ENCODE measurements at places on chromosomes 13 and 19.

DNA sequence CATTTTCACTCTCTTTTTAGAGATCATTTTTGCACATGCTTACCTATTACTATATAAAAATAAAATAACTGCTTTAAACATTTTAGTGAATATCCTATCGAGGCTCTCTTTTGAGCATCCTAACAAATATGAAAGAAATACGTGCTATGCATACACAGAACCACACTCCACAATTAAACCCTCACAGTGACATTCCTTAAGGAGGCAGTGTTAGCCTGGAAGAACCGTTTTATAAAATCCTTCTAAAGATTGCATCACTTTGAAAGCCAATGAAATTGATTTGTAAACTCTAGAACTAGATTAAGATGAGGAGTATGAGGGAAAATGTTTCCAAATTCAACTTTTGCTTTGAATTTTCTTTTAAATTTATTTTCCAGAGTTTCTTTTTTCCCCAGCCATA is 11.1 kb upstream of the ENOX1 start:
- no peak for DNase-seq

DNA sequence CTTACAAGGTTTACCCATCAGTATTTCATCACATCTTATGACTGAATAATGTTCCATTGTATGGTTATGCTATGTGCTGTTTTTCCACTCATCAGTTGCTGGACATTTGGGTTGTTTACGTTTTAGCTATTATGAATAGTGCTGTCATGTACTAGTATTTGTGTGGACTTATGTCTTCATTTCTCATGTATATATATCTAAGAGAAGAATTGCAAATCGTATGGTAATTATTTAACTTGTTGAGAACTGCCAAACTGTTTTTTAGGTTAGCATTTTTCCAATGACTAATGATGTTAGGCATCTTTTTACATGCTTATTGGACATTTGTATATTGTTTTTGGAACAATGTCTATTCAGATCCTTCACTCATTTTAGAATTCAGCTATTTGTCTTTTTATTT is 368.3 kb downstream of the LMO7 start:
- no peak for DNase-seq

DNA sequence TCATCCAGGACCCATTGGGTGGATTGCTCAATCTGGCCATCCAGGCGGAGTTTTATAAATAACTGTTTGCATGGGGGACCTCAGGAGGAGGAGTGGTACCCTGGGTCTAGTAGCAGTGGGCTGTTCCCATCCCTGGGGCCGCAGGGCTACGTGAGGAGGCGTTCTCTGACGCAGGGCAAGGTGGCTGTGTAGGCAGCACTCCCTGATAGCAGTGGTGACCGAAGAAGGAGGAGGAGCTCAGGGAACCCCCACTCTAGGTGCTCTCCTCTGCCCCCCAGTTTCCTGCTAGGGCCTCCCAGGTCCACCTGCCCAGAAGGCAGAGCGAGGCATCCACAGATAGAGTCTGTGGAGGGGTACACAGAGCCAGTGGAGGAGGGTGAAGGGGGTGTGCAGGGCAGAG is 64.1 kb downstream of the CCNE1 start:
- DNase-seq: no peak

GRCh38 chr19:917323-918151 is at the start of gene KISS1R:
Gene KISS1R (plus strand): TSS chr19:917333. CDS start chr19:917503, 170 bp downstream.
- DNase-seq: no peak

GRCh38 chr19:7694499-7694898 is 7.4 kb downstream of the FCER2 start:
- no peak for DNase-seq

DNA sequence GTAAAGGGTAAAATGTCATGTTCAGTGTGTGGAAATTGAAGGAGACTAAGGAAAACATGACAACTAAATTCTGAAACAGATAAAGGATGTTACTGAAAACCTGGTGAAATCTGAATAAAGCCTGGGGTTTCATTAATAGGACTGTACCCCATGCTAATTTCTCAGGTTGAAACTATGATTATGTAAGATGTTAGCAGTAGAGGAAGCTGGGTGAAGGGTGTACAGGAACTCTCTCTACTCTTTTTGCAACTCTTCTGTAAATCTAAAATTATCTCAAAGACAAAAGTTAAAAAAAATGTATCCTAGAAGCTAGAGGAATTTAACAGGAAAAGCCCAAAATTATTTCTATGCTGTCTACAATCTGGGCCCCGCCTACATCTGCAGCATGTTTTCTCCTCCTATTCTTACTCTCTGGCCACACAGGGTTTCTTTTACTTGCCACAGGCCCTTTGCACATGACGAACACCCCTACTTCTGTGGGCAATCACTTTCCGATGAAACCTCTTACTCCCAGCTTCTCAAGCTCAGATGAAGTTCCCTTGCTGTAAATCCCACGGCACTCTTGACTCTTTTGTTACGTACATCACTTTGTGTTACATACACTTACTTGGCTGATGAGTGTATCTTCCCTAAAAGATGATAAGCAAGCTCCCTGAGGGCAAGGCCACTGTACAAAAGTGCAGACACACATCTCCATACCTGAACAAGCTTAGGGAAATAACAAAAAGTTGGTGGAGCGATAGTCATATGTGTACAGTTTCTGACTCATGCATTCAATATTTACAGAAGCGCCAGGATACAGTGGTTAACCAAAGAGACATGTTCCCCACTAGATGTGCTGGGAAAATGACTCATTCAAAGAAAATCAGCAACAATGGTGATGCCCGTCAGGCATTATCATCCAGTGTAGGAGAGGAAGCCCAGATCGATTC is 32.6 kb downstream of the RUBCNL start:
- no peak for DNase-seq

GRCh38 chr13:26962671-26963070 is 202.1 kb upstream of the GPR12 start:
- DNase-seq: no peak

DNA sequence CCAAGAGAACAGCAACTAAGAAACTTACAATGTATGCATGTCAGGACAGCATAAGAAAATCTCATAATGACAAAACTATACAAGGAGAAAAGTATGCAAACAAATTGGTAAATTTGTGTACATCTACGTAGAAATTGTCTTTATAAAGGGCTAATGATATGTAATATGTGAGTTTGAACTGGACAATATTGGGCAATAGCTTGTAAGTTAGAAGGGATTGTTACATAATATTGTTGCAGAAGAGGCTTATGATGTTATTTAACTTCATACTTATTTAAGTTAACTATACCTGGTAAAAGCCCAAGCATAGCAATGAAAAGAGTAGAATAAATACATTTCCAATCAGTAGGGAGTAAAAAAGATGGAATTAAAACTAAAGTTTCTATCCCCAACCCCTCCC is 134.0 kb downstream of the MAB21L1 start:
- DNase-seq: no peak

DNA sequence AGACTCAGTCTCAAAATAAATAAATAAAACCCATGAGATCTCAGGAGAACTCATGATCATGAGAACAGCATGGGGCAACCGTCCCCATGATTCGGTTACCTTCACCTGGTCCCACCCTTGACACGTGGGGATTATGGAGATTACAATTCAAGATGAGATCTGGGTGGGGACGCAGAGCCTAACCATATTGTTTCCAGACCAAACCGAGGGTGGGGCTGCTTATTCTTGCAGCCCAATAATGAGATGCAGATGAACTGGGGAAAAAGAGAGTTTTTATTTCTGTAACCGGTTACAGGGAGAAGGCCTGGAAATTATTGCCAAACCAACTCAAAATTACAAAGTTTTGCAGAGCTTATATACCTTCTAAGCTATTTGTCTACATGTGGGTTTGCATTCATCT is 12.8 kb downstream of the TRAPPC2B start:
- no peak for DNase-seq

GRCh38 chr13:111437856-111438547 is 117.6 kb downstream of the TEX29 start:
- no peak for DNase-seq

GRCh38 chr13:72437458-72437857 is 290.0 kb downstream of the MZT1 start:
- DNase-seq: no peak

GRCh38 chr13:110538632-110539031 is 22.9 kb downstream of the RAB20 start:
- DNase-seq: no peak

DNA sequence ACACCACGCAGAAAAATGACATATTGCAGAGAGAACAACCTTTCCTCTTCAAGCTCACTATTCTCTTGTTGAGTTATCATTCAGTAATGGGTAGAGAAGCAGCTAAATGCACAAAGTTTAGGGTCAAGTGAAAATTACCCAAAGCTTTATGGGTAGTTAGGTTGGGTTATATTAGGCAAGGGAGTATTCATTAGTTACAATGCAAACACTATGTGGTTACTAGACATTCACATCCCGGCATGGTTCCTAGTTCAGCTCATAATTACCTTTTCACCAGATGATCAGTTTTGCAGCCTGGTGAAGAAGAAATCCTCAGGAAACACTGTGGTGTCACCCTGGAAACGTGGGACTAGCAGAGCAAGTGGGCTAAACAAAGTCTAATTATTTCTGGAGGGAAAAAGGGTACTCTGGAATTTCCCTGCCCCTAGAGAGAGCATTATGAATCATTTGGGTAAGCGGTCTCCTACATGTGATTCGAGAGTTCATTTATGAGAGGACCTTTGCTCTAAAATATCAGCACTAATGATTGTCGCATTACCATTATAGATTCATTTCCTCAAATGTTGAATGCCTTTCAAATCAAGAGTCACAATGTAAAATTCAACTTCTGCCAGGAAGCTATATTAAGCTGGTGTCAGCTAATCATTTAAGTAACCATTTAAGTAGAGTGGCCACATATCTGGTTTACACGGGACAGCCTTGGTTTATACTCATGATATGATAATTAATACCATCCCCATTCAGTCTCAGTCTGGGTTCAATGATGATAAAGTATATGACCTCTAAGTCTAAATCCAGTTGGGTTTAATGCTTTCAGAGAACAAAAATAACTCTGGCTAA is 1208.0 kb downstream of the DIAPH3 start:
- no peak for DNase-seq

GRCh38 chr13:29255567-29255966 is 339.9 kb downstream of the SLC7A1 start:
- DNase-seq: no peak

GRCh38 chr13:46079770-46080169 is 25.1 kb downstream of the CPB2 start:
- DNase-seq: no peak

DNA sequence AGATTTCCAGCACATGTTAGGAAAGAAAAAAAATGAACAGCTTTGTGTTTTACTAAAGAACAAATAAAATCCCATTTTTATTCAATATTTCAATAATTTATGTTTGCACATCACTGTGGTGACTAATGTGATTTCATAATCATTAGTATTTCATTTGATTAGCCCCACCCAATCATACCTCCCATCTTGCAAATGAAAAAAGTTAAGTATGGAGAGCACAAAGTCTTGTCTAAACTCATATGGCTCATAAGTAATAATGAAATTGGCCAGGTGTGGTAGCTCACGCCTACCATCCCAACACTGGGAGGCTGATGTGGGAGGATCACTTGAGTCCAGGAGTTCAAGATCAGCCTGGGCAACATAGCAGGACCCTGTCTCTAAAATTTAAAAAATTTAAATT is 3.8 kb downstream of the ZNF490 start:
- no peak for DNase-seq

- DNase-seq: peak; percentile 60
Observed at GRCh38 chr13:105918842-105919741, 616.4 kb downstream of the EFNB2 start.

- DNase-seq: no peak
Observed at GRCh38 chr13:43376596-43376995, 353.2 kb downstream of the DNAJC15 start.

GRCh38 chr13:112113851-112114250 is 46.9 kb downstream of the SOX1 start:
- DNase-seq: no peak

- no peak for DNase-seq
Observed at GRCh38 chr13:25447396-25447795, 75.6 kb downstream of the ATP8A2 start.
